Activated naive CD8-positive, alpha-beta T cell treated with anti-CD3 and anti-CD28 coated beads, Interleukin-2, amount 50 U/mL, for 24 hours (primary cell): ENCODE measurements at places on chromosomes 5 and 9.

- no peaks in the 10 kb centered on the region for H3K4me1 ChIP-seq
- no peak for DNase-seq
- no peak overlapping the region for H3K27ac ChIP-seq
Observed at GRCh38 chr5:148090146-148090772, 26.5 kb downstream of the SPINK5 start.

DNA sequence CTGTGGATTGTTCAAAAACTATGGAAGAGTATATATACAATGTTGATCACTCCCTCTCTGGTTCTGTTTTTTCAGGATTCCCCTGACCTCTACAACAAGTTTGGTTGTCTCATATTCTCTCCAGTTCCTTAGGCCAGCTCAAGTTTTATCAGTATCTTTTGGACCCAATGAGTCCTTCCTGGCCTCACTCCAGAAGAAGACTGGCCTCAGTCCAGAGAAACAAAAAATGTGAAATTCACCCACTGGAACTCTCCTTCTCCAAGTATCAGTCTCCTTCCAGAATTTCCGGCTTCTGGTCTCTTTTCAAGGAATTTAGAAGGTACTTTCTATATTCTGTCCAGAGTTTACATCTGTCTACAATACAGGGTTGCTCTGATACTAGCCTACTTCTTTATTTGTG, 537.8 kb upstream of the FTMT start:
- H3K4me1 ChIP-seq, result no peaks in the 10 kb centered on the region
- no peak overlapping the region for H3K4me3 ChIP-seq
- no peak overlapping the region for H3K27ac ChIP-seq
- no peaks in the 10 kb centered on the region for H3K36me3 ChIP-seq

GRCh38 chr5:134506054-134507039, 19.1 kb upstream of the JADE2 start:
- no peaks in the 10 kb centered on the region for H3K27me3 ChIP-seq
- DNase-seq, result no peak
- H3K27ac ChIP-seq, result no peak overlapping the region
- no peaks in the 10 kb centered on the region for H3K36me3 ChIP-seq
- H3K4me3 ChIP-seq, result no peak overlapping the region
- H3K4me1 ChIP-seq, result peaks cover 56% of the 10 kb centered on the region

DNA sequence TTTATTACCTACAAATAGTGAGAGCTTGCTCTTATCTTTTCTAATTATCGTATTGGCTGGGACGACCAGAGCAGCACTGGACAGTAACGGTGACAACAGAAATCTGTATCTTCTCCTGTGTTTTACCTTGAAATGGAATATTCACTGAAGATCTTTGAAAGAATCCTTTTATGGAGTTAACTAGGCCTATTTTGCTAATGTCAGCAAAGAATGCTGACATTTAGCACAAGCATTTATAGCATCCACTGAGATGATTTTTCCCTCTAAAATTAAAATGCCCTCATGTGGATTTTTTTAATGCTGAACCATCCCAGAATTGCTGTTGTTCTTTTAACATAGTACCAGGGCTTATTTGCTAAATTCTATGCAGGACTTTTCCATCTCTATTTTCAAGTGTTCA, 59.4 kb downstream of the ROR2 start:
- H3K36me3 ChIP-seq, result no peaks in the 10 kb centered on the region
- H3K27me3 ChIP-seq, result peaks cover 13% of the 10 kb centered on the region
- H3K27ac ChIP-seq, result no peak overlapping the region
- no peaks in the 10 kb centered on the region for H3K4me1 ChIP-seq
- H3K4me3 ChIP-seq, result no peak overlapping the region

GRCh38 chr5:9553561-9553960, 7.7 kb upstream of the SEMA5A start:
- H3K4me1 ChIP-seq, result no peaks in the 10 kb centered on the region
- no peak overlapping the region for H3K4me3 ChIP-seq
- no peak for DNase-seq
- no peaks in the 10 kb centered on the region for H3K36me3 ChIP-seq

DNA sequence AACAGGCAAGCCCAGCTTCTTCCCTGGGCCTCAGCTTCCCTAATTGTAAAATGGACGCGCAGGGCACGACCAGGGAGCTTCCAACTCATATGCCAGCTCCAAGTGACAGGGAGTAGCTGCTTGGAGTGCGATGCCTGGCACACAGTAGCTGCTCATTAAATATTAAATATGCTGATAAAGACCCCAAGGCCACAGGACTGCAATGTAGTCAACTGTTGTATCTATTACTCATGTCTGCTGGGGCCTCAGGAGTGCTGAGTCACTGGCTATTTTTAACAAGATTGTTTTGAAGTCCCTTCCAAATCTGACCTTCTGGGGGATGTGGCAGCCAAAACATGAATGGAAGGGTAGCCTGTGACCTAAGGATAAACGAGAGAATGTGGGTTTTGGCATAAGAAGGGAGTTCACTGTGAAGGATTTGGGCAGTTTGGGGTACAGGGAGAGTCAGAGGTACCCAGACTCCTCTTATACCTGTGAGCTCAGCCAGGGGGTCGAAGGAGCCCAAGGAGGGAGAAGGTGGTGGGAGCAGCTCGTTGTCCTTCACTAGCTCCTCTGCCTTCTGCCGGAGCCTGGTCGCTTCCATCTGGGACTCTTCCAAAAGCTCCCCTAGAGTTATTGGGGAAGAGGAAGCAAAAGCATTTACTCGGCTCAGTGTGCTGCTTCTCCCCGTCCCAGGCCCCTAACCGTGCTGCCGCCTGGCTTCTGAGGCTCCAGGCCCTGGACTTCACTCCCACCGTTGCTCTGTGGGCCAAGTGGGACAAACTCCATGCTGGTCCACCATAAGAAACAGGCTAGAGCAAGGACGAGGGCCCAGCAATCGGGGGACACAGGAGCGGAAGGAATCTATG, 17.5 kb downstream of the TNIP1 start:
- peak overlapping the region; percentile 73 for H3K27ac ChIP-seq
- H3K4me3 ChIP-seq, result peak overlapping the region; percentile 21
- no peak for DNase-seq
- peaks cover 96% of the 10 kb centered on the region for H3K4me1 ChIP-seq
- H3K27me3 ChIP-seq, result no peaks in the 10 kb centered on the region
- H3K36me3 ChIP-seq, result peaks cover 61% of the 10 kb centered on the region

- no peaks in the 10 kb centered on the region for H3K36me3 ChIP-seq
- no peak overlapping the region for H3K27ac ChIP-seq
- H3K27me3 ChIP-seq, result peaks cover 2% of the 10 kb centered on the region
Observed at GRCh38 chr5:38162625-38163024, 95.7 kb upstream of the EGFLAM start.

- DNase-seq, result no peak
- no peaks in the 10 kb centered on the region for H3K27me3 ChIP-seq
- H3K27ac ChIP-seq, result no peak overlapping the region
- no peaks in the 10 kb centered on the region for H3K36me3 ChIP-seq
- peaks cover 14% of the 10 kb centered on the region for H3K4me1 ChIP-seq
Observed at GRCh38 chr5:148864113-148864841, 37.9 kb downstream of the ADRB2 start.

DNA sequence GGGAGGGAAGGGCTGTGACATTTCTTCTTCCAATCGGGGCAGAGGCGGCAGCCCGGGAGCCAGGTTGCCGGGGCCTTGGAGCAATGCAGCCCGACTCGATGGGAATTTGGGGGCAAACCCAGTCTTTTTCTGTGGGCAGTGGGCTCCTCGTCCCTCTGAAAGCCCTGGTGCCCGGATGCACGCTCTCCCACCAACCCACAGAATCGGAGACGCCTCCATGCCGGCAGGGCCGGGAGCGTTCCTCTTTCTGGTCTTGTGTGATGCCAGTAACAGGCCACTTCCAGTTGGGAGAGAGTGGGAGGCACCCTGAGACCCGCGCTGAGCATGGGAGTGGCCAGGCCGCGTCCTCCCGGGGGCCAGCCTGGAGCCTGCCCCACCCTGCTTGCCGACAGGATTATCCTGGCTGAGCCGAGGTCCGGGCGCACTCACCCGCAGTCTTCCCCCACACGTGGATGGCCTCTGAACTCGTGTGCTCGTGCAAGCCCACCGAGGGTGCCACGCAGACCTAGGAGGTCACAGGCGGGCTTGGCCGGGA, 17.8 kb downstream of the OLFM1 start:
- H3K27ac ChIP-seq, result no peak overlapping the region
- no peak for DNase-seq
- H3K4me1 ChIP-seq, result peaks cover 2% of the 10 kb centered on the region
- H3K27me3 ChIP-seq, result peaks cover 31% of the 10 kb centered on the region
- H3K4me3 ChIP-seq, result no peak overlapping the region

GRCh38 chr9:114621561-114621960, 10.5 kb downstream of the TMEM268 start:
- peaks cover 52% of the 10 kb centered on the region for H3K36me3 ChIP-seq
- peaks cover 32% of the 10 kb centered on the region for H3K4me1 ChIP-seq
- H3K27me3 ChIP-seq, result no peaks in the 10 kb centered on the region
- no peak for DNase-seq
- H3K4me3 ChIP-seq, result no peak overlapping the region
- no peak overlapping the region for H3K27ac ChIP-seq

- peak within 1 kb of the TSS; percentile 20 for H3K4me3 ChIP-seq
- H3K27me3 ChIP-seq, result peaks cover 28% of the 10 kb centered on the region
- DNase-seq, result no peak
- H3K36me3 ChIP-seq, result no peaks in the 10 kb centered on the region
- no peaks in the 10 kb centered on the region for H3K4me1 ChIP-seq
- H3K27ac ChIP-seq, result no peak within 1 kb of the TSS
Observed at GRCh38 chr5:7395947-7396712, at the start of gene ADCY2. ADCY2 (plus strand) TSS chr5:7396138; CDS start chr5:7396297, 159 bp downstream.

DNA sequence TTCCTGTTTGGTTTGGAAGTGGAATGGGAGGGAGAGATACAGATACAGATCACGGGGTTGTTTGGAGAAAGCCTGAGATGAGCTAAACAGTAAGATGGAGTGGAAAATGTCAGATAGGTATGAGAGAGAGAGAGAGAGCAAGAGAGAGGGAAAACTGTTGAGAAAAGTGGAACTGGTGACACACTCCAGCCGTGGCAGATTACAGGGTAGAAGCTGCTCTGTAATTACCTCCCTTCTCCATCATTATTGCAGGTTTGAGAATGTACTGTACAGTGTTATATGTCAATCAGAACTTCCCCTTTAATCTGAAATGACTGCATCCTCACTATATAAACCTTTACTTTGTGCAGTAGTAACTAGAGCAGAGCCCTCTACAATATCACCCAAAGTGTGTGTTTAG, 74.5 kb upstream of the WWC1 start:
- no peaks in the 10 kb centered on the region for H3K4me1 ChIP-seq
- no peak for DNase-seq
- H3K36me3 ChIP-seq, result no peaks in the 10 kb centered on the region
- no peak overlapping the region for H3K4me3 ChIP-seq
- H3K27me3 ChIP-seq, result peaks cover 13% of the 10 kb centered on the region
- H3K27ac ChIP-seq, result no peak overlapping the region

DNA sequence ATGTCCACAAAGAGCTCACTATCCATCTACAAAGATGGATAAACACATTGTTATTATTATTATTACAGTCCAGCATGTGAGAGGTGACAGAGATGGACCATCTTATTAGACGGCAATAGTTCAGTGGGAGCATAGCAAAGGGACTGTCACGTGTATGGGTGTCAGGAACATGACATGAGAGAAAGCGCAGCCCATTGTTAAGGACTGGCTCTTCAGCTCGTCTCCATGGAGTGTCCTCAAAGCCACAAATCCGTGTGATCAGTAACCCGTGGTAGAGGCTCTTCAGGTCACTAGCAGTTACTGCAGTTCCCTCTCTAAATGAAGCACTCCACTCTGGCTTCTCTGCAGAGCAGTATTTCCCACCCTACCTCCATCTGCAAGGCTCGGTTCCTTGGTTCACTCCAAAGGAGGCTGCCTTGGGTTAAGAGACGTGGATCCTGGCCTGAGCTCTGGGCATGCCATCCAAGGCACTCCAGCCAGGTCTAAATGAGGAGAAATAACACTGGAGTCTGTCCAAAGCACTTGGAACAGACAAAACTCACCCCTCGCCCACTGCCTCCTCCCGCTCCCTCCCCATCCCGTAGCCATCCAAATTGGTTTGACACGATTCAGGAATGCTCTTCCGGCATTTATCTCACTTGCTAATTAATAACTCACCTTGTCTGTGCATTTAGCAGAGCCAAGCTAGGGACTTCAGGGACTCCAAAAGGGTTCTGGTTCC, 122.3 kb upstream of the WWC1 start:
- no peak overlapping the region for H3K4me3 ChIP-seq
- H3K4me1 ChIP-seq, result no peaks in the 10 kb centered on the region
- no peaks in the 10 kb centered on the region for H3K27me3 ChIP-seq
- no peaks in the 10 kb centered on the region for H3K36me3 ChIP-seq
- DNase-seq, result no peak

DNA sequence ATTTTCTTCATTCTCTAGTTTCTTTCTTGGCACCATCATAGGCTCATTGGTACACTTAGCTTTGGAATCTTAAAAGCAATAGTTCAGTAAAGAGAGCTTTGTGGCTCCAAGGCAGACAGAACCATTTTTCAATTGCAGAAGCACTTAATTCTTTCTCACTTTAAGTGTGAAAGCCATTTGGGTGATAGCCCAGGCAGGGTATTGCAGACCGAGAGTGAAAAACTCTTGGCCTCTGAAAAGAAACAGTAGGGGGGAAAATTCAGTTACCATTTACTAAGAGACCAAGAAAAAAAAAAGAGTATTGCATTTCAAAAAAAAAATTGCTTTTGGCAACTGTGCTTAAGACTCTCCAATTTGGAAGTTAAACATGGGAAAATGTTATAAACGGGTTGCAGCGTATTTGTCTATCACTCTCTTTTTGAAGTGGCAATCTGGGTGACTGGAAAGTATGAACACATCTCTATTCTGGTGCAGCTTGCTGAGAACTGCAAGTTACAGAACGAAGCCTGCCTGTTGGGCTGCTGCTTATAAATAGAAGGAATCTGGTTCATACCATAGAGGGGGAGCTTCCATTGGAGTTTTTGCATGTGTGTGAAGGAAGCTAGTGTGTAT, 170.5 kb downstream of the TLE4 start:
- peaks cover 3% of the 10 kb centered on the region for H3K4me1 ChIP-seq
- no peak overlapping the region for H3K4me3 ChIP-seq
- H3K27ac ChIP-seq, result no peak overlapping the region
- H3K27me3 ChIP-seq, result no peaks in the 10 kb centered on the region
- H3K36me3 ChIP-seq, result no peaks in the 10 kb centered on the region
- DNase-seq, result no peak

- no peak overlapping the region for H3K4me3 ChIP-seq
- no peaks in the 10 kb centered on the region for H3K4me1 ChIP-seq
- H3K27ac ChIP-seq, result no peak overlapping the region
Observed at GRCh38 chr9:109817846-109818472, 38.0 kb downstream of the PALM2AKAP2 start.

GRCh38 chr5:179680780-179681401, at the start of gene CBY3:
CBY3 (minus strand) TSS chr5:179681034; CDS start chr5:179680918, 116 bp downstream.
- H3K4me1 ChIP-seq, result peaks cover 30% of the 10 kb centered on the region
- H3K4me3 ChIP-seq, result peak within 1 kb of the TSS; percentile 99
- no peak for DNase-seq
- H3K27me3 ChIP-seq, result no peaks in the 10 kb centered on the region
- peaks cover 18% of the 10 kb centered on the region for H3K36me3 ChIP-seq

DNA sequence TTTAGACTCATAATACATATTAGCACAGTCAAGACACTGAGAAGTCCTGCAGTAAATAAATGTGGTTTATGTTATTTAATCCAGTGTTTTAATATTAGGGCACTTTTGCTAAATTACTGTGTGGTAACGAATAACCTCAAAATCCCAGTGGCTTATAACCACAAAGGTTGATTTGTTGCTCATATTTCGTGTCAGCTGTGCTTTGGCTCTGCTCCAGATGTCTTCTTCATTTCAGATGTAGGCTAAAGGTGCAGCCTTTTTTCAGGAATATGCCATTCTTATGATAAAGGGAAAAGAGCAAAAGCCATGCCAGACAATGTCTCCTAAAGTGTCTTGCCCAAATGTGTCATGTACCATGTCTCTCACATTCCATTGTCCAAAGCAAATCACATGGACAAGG, 144.8 kb downstream of the BRINP1 start:
- H3K4me1 ChIP-seq, result no peaks in the 10 kb centered on the region
- no peak for DNase-seq
- no peak overlapping the region for H3K27ac ChIP-seq
- H3K4me3 ChIP-seq, result no peak overlapping the region
- H3K36me3 ChIP-seq, result no peaks in the 10 kb centered on the region
- H3K27me3 ChIP-seq, result no peaks in the 10 kb centered on the region
